Cortex of kidney (tissue), 1 donor: ENCODE measurements at places on chromosomes 1 and 21.

DNA sequence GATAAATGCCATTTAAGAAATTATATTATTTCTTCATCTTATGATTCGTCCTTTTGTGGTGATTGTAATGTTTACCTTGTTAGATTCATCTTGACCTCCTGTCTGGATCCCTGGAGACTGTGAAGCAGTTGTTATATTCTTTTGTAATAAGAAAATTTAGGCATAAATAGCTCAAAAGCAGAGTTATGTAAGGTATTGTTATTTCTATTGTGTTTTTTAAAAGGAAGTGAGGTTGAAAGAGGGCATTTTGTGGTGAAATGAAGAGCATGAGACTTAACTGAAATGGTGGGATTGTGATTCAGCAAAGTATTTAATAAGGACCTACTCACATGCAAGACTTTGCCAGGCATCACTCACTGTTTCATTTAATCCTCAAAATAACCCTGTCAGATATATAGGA lies 104.0 kb downstream of the PDE4B start:
- DNase-seq = no peak

DNA sequence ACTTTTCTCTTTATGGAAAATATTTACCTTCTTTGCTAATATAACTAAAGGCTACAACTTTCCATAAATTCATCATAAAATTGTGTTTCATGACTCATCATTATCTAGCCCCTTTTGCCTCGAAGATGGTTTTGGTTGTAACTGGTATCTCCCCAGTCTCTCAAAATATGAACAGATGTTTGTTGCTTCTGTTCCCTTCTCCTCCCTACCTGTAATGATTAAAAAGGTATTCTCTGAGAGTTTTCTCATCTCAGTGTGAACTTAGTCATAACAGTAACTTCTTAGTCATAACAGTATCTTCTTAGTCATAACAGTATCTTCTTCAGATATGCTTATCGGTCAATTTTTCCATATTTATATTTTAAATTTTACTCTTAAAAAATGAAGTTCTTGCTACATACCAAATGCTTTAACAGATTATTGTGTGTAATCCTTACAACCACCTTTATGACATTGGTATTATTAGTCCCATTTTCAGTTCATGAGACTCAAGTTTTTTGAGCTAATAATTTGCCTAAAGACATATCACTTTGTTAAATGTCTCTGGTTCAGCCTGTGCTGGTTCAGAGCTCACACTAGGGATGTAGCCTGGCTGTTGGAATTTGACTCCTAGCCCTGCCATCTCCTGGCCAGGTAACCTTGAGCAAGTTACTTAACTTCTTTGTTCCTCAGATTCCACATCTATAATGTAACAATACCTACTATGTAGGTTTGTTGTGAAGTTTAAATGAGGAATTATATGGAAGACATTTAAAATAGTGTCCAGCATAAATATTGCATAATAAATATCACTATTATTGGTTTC lies 32.6 kb downstream of the ATP1B1 start:
- no peak for DNase-seq

DNA sequence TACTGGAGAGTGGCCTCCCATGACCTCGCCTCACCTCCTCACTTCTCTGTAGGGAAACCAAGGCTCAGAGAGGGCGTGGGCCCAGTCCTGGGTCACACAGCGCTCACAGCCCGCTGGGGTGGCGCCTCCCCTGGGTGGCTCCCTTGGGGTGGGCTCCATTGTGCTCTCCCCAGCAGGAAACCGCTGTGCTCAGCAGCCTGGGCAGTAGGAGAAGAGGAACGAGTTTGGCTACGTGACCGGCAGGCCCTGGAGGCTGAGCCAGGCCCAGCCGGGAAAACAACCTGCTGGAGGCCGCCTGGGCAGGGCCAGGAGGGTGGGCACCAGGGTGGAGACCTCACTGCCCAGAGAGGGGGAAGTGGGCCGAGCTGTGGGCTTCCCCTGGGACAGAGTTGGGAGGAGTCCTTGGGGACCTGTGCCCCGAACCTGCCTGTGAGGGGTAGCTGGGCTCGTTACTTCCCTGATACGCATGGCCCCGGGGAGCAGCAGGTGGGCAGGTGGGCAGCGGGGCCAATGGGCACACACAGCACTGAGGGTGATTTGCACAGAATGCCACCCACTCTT lies 15.0 kb upstream of the FAM131C start:
- DNase-seq = no peak

DNA sequence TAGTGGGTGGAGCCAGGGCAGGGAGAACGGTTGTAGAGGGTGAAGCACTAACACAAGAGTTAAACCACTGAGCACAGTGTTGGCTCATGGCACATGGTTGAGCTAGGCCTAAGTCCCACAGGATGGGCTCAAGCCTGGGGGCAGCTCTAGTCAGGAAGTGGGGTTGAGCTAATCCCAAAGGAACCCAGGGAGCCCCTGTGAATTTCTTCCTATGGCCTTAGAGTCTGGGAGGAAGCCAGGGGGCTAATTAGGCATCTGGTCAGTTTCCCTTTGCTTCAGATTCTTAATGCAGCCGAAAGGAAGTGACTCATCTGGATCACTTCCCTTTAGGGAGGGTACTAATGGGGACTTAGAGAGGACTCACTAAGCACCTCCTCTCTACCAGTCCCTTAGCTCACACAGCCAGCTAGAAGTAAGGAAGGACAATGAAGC lies 10.1 kb downstream of the CFAP45 start:
- DNase-seq = no peak

- no peak for DNase-seq
Observed at GRCh38 chr1:89484092-89485038, 40.3 kb upstream of the LRRC8B start.

DNA sequence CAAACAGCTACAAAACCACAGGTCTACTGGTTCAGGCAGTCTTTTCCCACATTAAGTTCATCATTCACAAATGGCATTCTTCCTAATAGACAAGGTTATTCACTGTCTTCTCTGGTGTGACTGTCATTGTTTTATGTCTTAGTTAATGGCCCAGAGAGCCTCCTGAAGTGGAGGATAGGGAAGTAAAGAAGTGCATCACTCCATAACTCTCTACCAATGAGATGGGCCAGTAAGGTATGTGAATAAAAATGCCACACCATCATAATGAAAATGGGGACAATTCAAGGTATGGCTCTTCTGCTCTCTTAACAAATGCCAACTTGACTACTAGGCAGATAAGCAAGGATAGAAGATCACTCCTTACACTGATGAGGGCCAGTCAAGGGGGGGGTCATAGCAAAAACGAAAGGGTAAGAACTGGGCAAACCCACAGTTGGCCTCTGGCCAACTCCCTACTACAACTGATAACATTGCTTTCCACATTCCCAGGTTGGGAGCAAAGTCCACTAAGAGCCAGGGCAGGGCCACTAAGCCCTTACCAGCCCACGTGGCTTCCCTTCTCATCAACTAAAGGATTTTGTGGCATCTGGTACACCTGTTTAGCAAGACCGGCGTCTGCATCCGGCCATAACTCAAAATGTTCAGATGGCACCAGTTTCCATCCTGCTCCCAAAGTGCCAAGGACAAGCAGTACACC lies 10.0 kb downstream of the PABPC4 start:
- DNase-seq = no peak

DNA sequence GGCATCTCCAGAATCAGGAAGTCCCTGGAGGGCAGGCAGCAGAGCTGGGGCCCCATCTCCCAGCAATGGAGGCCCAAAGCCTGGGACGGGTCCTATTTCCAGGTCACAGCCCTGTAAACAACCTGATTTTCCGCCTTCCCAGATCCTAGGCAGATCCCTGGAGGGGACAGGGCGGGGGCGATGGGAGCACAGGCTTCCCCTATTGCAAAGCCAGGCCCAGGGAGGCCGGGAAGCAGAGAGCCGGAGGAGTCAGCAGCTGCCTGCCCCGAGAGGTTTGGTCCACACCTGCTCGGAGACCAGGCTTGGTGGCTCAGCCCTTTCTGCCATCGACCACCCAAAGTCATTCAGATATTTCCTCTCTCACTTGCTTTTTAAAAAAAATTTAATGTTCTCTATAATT lies 29.2 kb downstream of the CASZ1 start:
- no peak for DNase-seq

- no peak for DNase-seq
Observed at GRCh38 chr1:165050246-165050645, 306.3 kb downstream of the LMX1A start.

- DNase-seq = no peak
Observed at GRCh38 chr1:4019606-4020331, 119.7 kb upstream of the C1orf174 start.

DNA sequence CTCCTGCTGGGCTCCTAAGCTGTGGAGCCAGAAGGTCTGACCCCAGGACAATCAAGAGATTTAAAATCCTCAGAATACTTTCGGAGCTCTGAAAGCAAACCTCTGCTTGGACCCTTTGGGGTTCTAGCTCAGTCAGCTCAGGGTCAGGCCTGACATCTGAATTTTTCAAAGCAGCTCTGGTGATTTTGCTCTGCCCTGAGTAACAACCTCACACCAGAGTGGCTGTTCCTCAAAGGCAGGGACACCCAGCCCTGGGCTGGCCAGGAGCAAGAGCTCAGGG lies 11.9 kb downstream of the SLC1A7 start:
- no peak for DNase-seq

DNA sequence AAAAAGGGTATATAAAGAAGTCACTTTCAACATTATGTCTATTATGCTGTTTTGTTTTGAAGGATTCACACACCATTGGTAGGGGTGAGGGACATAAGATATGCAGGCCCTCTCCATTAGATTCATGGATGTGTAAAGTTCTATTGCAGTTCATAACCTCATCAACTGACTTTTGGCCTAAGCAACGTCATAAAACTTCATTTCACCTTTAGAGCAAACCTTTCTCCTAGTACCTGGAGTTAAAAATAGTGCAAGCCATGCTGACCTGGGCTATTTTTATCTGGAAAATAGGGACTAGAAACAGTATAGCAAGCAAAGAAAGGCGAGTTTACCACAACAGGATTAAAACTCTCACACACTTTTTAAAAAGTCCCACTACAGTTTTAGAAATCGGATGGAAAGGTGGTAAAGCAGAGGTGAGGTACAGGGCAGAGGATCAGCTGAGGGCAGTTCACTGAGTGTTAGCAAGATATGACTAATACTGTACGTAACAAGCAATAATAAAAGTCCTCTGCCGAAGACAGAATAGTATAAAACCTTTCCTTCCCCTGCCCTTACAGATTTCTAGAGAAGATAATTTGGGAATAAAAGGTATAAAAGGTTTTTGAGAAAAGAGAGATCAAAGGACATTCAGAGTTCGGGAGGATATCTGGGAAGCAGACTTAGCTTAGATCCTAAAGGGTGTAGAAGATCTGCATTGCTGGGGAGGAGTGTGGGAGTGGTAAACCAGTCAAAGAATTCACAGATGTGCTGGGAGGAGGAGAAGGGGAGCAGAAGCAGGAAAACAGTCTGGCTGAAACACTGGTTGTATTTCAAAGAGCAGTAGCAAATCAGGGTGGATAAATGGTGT lies 14.3 kb downstream of the EGLN1 start:
- no peak for DNase-seq

- DNase-seq = no peak
Observed at GRCh38 chr1:94686882-94687281, 133.3 kb upstream of the SLC44A3 start.

DNA sequence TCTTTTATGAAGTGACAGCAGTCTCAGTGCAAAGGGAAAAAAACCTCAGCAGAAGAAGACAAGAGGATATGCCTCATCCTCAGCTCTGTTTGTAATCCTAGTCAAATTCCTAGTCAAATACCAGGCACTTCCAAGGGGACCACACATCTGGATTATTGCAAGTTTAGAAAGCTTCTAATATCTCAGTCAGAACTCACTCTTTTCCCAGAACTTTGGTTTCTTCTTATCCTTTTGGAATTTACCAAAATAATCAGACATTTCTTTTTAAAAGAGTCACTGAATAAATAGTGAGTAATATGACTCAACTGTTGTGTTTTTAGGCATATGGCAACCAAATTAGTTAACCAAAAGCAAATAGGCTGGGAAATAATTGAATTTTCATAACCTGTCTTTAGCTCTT lies 47.8 kb downstream of the PRRX1 start:
- no peak for DNase-seq

GRCh38 chr1:232463225-232463624 lies 166.7 kb downstream of the SIPA1L2 start:
- no peak for DNase-seq

- no peak for DNase-seq
Observed at GRCh38 chr21:44876849-44877575, 3.5 kb upstream of the PTTG1IP start.

DNA sequence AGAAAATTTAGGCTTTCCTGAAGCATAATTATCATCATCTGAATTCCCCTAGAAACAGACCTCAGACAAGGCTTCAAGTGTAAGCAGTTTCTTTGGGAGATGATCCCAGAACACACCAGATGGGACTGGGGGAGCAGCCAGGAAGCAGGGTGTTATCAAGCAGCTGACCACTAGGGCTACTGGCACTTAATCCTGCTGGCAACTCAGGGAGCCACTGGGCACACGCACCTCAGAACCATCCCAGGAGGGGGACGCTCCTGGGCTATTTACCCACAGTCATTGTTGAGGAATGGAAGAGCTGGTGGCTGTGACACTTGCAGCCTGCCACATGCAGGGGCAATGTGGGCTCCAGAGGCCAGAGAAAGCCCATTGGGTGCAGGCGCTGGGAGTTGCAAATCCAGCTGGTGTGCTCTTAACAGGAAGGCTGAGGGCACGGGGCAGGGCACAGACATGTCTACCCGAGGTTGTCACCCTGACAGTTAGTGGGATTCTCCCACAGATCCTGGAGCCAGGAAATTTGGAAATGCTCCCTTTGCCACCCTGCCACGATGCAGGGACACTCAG lies 15.1 kb upstream of the IL22RA1 start:
- DNase-seq = no peak

- DNase-seq = no peak
Observed at GRCh38 chr1:202593845-202594244, 116.4 kb downstream of the SYT2 start.

DNA sequence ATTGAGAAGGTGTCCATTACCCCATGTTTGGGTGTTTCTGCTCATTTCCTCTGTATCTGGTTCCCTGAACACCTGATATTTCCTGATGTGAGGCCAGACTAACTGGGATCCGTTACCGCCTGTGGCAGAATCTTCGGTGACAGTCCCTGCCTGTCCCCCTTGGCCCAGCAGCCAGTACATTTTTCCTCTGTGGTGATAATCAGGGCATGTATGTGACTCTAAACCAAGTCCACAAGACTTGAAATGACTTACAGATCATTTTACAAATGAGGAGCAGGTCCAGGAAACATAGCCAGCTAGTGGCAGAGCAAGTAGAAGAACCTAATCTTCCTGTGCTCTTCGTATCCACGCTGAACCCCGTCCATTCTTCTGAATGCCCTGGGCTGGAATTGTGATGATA lies 143.5 kb upstream of the IPO9 start:
- no peak for DNase-seq
